Epithelial cell of esophagus (primary cell): ENCODE measurements at places on chromosomes 3 and 15.

- DNase-seq: peak; percentile 95
Measured at GRCh38 chr15:52103217-52104207, 9.1 kb downstream of the BCL2L10 start.

DNA sequence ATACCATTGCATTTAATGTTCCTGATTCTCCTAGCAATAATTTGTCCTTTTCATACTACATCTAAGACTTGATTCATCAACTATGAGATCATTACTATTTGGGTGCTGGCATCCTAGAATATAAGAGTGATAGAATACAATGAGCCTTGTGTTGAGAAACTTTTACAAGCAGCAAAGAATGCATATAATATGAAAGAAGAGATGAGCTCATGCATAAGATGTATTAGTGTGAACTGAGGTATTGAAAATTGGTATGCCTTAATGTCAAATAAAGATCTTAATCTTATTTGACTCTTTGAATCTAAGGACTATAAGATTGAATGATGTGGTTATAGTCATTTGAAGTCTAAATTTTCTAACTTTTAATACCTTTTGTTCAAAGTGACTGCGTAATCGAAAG, 220.0 kb upstream of the ARHGEF26 start:
- DNase-seq: no peak

DNA sequence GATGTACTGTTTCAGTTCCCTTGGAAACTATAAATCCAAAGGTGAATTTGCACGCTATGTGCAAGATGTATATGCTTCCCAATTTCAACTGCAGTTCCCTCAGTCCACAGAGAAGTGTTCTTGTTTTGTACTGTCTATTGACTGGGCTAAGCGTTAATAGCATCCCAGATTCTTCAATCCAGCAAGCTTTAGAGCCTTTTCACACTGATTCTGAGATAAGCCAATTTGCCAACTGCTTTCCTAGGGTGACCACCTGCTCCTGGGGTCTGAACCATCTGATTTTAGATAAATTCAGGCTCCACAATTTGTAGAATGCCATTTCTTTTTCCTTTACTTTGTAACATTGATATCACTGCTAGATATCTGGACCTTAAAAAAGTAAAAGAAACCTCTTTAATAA, 340.1 kb downstream of the PTPRG start:
- DNase-seq: no peak

DNA sequence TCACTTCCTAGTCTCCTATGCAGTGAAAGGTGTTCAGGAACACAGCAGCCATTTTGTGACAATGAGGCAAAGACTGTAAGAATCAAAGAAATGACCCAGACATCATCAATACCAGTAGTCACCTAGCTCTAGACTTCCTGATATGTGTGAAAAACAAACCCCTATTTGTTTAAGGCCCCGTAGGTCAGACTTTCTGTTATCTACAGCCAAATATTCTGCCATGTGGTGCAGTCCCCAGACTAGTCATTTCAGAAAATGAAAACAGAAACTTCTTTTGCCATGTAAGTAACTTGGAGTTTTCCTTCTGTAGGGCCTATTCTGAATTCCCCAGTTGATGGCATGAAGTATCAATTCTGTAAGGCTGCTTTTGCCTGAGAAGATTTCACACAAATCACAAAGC, 181.7 kb upstream of the SNTN start:
- no peak for DNase-seq

- DNase-seq: no peak
Measured at GRCh38 chr3:193342551-193342950, 36.0 kb downstream of the ATP13A5 start.

GRCh38 chr3:58586776-58587192, 9.6 kb upstream of the FAM107A start:
- no peak for DNase-seq

GRCh38 chr3:155766206-155766605, 21.3 kb upstream of the PLCH1 start:
- DNase-seq: peak; percentile 74

DNA sequence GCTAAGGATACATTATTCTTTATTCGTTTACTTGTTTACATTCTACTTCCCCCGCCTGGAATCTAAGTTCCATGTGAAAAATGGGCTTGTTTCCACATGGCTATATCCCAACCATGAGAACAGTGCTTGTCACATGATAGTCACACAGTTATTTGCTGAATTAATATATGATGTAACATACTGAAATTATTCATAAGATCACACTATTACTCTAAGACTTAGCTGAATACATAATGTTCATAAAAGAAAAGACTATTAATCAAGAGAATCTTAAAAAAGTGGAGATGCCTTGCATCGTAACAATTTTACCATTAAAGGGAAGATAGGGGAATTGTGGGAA, 6.5 kb downstream of the PBRM1 start:
- no peak for DNase-seq

DNA sequence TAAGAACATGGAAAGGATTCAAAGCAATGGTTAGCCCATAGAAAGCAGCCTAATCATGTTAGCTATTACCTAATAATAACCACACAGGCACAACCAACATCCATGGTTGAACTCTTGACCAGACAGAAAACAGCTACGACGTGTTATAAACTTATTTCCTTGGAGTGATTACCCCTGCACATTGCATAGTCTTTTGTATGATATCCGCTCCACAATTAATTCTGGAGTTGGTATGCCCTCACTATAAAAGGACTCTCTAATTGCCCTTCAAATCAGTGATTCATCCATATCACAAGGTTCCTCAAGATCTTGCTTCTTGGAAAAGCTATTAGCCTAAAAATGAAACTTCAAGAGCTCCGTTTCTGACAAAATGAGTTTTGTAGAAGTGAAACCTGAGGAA, 117.9 kb downstream of the SYNPR start:
- DNase-seq: no peak

DNA sequence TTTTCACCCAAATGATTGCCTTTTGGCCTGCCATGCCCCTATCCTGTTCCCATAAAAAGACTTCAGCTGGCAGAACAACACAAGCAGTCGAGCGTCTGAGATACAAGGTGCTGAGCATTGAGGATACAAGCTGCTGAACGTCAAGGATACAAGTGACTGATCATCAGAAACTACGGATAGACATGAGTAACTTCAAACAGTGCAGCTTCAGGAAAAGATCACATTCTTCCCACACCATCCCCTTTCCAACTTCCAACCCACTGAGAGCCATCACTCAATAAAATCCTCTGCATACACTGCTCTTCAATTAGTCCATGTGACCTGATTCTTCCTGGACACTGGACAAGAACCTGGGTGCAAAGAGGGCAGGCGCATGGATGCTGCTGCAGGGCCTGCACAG, 1198.9 kb downstream of the ROBO2 start:
- no peak for DNase-seq

- DNase-seq: no peak
Measured at GRCh38 chr3:27673701-27674100, 48.4 kb downstream of the EOMES start.

DNA sequence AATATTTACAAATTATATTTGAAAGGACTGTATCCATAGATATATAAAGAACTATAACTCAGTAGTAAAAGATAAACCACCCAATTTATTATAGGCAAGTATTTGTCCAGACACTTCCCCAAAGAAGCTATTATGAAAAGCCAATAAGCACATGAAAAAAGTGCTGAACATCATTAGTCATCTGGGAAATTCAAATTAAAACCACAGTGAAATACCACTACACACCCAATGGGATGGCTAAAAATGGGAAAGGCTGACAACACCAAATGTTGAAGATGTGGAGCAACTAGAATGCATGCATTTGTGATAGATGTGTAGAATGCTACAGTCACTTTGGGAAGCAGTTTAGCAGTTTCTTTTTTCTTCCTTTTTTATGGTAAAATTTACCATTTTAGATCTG, 147.0 kb downstream of the PDE8A start:
- peak; percentile 8 for DNase-seq

DNA sequence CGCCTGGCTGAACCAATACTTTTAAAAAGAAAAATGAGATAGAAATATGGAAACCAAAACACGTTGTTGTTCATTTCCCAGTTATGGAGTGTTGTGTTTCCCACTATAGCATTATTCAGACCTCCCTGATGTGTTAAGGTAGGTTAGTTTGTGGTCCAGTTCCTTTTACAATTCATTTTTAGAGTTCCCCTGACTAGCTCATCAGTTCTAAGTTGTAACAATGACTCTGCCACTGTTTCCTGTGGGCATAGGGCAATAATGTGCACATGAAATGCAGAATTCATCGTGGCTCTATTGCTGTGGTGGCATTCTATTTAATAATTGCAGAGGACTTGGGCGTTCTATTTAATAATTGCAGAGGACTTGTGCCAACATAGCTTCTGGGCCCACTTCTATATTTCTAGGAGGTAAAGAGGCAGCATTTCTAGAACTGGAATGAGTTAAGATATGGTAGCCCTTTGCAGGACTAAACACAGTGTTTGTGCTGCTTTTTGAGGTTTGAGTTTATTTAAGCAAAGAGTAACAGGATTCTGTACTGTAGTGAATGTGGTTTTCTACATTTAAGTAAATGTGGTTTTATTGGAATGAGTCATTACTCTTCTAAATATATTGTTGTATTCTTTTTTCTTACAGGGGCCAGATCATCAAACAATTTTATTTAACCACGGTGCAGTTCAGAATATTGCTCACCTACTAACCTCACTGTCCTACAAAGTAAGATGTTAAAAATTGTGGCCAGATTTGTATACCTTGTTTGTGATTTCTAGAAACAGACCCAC, 47.5 kb downstream of the ARMC8 start:
- no peak for DNase-seq

DNA sequence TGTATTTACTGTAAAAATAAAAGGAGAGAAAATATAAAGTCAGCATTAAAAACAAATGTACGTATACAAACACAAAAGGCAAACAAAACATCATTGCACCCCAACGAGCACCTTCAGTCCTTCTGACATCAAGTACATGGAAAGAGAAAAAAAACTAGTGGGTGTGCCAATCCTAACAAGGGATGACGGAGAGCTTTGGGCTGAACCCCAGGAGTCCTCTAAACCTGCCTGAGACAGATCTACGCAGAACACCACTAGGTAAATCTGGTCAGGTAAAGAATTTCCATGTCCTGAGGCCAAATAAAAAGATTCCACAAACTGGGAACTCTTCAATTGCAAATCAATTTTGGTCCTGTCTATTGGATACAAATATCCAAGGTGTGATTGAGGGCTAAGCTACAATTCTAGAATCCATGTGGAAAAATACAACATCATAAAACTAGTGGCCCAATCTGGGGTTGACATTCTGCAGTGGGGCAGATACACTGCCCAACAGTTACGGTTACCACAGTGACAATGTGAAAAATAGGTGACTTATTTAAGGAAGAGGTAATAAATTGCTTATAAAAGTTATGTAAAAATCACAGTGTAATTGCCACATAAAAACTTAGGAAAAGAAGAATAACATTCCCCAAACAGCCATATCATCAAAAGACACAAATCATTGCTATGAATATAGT, 14.2 kb downstream of the IFT80 start:
- no peak for DNase-seq

GRCh38 chr15:56725386-56725785, 7.9 kb downstream of the ZNF280D start:
- no peak for DNase-seq
